ENCODE measurements at places on chromosomes 16 and 17.
A peak's percentile ranks its signal among the peaks of the same experiment; 100 is the strongest.

DNA sequence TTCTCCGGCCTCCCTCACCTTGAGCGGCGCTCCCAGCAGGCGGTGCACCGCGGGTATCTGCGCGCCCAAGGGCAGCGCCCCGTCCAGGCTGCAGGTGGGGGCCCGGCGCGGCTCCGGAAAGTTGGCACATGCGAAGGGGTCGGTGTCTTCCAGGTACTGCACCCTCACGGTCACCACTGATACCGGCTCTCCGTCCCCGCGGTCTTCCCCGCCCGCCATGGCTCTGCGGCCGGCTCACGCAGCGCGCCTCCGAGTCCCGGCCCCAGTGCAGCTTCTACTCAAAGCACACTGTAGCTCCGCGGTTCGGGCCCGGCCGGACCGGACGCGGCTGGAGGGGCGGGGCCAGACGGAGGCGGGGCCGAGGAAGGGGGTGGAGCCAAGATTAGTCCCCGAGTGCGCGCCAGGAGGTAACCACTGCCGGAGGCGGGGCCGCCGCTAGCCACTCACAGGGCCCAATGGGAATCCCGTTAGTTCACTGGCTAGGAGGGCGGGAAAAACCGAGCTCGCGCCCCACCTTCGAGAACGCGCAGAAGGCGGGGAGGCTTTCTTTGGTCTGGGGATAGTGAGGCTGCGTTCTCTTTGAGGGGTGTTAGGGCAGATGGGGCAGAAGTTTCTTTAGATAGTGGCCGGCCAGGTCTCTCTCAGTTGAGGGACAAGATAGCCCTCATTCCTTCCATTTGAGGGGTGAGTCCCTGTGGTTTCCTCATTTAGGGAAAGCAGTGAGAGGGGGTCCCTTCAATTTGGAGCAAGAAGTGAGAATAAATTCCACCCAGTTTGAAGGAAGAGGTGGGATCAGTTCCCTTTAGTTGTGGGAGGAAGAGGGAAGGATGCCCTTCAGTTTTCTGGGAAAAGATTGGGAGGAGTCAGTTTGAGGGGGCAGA lies at the start of gene FHOD1:
FHOD1 (minus strand) TSS at position 290 of the 881 bp plus-strand sequence; CDS start at position 219, 71 bp downstream.
- peak; percentile 83 for DNase-seq

GRCh38 chr17:77526728-77527350 lies 386.1 kb downstream of the SEC14L1 start:
- DNase-seq: no peak

DNA sequence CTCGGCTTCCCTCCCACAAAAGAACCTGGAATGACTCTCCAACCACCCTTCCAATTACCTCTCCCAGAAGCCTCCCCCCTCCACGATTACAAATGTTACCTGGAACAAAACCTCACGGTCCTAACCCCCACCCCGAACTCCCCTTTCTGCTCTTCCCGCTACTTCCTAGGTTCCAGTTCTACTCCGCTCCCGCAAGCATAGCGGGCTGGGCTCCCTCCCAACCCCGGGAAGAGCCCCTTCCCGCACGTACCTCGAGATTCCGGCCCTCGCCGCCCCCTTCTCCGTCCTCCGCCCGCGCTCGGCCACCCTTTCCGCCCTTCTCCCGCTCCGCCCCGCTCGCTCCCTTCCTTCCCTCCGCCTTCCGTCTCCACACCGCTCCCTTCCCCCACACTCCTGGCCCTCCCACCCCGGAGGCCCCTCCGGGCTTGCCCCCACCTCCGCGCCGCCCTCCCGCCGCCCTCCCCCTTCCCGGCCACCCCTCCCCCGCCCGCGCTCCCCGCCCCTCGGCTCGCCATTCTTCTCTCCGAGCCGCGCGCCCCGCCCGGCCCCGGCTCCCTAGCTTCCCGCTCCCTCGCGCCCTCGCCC lies 457 bp downstream of the CHTF8 start:
- DNase-seq: no peak

GRCh38 chr17:67479148-67479547 lies 102.1 kb downstream of the PITPNC1 start:
- no peak for DNase-seq

DNA sequence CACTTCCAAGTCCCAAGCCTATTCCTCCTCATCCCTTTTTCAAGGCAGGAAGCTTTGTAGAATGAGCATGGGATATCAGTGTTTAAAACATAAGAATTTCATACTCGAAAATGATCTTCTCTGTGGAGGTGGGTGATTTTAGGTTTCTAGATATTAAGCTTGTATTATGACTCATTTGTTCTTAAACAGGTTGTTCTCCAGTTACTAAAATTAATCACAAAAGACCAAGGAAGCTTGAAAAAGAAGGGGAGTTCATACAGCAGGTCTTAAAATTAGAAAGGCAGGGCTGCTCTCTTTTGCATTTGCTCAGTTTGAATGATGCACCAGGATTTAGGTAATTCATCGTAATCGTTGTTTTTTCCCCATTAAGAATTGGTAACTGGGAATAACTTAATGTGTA lies 208.7 kb downstream of the PRKCA start:
- no peak for DNase-seq

GRCh38 chr16:31135535-31136286 lies at the start of gene PRSS8:
Gene PRSS8 (minus strand): TSS chr16:31135727. CDS start chr16:31135498, 229 bp downstream.
- peak; percentile 48 for DNase-seq

DNA sequence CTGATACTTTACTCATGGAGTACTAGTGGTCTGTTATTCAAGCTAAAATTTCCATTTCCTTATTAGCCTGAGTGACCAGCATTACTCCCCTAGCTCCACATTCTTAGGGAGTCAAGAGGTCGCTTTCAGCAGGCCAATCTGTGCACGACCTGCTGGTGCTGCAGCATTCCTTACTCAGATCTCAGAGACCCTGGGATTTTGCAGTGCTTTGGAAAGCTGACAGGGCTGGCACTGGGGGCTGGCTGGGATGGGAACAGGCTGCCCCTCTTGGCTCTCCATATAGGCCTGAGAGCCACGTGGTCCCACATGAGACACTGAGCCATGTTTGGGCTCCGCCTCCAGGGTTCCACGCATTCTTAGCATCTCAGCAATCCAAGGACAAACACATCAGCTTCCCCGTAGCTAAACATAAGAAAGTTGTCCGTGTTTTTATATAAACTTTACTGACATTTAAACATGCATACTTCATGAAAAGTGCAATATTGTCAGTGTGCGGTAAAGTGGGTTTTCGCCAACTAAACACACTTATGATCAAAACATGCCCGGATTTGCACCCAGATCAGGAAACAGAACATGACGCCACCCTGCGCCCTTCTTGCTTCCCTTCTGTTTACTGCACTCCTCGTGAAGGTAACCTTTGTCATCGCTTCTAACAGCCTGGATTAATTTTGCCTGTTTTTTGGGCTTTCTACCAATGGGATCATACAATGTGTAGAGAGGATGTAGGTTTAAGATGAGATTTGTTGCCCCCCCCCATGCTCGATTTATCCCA lies 254.5 kb upstream of the CACNG5 start:
- no peak for DNase-seq

DNA sequence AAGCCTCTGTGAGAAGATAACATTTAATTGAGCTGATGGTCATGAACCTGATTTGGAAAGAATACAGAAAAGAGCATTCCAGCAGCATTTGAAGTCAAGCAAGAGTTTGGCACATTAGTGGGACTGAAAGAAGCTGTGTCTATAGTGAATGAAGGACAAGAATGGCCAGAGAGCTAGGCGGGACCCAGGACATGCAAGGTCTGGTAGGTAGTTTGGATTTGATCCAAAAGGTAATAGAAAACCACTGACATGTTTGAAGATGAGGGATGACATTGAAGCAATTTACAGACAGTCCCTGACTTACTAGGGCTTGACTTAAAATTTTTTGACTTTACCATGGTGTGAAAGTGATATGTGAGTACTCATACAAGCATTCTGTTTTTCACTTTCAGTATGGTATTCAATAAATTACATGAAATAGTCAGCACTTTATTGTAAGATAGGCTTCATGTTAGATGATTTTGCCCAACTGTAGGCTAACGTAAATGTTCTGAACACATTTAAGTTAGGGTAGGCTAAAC lies 7.6 kb downstream of the CYB5B start:
- no peak for DNase-seq

DNA sequence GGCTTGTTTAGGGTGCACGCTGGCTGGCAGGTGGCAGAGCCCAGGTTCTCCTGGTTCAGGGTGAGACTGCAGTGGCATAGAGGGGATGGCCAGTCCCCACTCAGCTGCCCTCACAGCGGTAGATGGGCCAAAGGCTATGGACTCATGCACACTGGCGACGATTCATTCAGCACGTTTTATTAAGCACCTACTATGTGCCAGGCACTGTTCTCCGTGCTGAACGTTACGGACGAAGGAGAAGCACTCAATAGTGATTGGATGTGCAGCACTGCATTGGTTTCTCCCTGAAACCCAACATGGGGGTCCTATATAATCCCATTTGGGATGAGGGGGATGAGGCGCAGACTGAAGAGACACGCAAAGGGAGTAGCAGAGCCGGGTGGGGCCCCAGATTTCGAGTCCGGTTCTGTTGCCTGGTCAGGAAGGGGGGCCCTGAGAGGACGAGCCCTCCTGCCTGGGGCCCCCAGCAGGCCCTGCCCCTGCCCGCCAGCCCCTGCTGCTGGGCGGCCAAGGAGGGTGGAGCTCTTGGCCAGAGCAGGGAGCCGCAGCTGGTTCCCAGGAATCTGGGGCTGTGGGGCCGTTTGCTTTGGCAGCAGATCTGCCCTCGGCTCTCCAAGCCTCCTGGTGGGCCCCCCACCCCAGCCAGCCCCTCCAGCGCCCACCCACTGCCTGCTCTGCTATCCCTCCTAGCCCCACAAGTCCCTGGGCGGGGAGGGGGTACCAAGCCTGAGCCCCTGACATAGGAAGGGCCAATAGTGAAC lies 8.8 kb downstream of the GLIS2 start:
- no peak for DNase-seq

DNA sequence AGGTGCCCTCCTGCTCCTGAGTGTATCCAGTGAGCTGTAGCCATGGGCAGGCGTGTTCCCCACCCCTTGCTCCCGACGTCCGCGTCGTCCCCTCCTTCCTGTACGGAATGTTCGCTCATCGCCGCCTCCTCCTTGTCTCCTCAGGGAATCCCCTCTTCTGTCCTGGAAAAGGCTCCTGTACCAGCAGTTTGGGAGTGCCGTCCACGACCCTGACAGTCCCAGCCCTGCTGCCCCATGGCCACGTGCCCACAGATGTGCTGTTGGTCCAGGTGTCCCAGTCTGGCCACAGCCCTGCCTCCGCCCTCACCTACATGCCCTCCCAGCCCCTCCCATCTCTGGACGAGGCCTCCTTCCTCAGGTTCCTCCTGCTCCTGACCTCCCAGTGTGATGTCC lies 30.2 kb downstream of the OR1D5 start:
- DNase-seq: no peak

GRCh38 chr17:2178798-2179501 lies 124.0 kb downstream of the HIC1 start:
- DNase-seq: no peak

- no peak for DNase-seq
Observed at GRCh38 chr16:79021991-79022630, 578.4 kb downstream of the MAF start.

GRCh38 chr16:88131256-88131655 lies 180.0 kb downstream of the BANP start:
- no peak for DNase-seq

DNA sequence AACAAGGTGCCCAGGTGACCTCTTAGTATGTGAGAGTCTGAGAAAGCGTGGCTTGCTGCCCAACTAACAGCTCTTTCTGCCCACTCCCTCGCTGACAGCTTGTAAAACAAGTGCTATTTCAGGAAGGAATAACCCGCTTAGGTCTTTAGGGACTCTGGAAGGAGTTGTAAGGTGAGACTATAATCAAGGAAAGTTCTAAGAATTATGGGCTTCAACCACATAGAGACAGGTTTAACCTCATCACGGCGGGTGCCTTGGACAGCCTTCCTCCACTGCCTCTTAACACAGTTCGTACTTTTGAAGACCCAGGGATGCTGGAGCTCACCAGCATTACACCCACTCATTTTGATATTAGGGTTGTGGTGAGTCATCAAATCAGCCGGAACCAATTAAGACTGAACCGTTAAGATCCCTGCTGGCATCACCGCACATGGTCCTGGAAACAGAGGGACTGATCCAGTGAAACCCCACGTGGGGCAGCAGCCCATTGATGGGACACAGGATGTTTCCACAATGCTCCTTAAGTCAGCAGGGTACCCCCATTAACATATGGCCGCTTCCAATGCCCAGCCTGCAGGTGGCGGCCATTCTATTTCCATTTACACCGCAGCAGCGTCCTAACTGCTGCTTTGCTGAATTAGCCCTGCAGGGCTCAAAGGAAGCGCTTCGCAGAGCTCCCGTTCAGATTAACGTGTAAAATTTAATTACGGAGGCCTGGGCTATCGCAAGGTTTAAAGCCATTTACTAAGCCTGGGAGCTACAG lies 176.6 kb upstream of the SDK2 start:
- no peak for DNase-seq

DNA sequence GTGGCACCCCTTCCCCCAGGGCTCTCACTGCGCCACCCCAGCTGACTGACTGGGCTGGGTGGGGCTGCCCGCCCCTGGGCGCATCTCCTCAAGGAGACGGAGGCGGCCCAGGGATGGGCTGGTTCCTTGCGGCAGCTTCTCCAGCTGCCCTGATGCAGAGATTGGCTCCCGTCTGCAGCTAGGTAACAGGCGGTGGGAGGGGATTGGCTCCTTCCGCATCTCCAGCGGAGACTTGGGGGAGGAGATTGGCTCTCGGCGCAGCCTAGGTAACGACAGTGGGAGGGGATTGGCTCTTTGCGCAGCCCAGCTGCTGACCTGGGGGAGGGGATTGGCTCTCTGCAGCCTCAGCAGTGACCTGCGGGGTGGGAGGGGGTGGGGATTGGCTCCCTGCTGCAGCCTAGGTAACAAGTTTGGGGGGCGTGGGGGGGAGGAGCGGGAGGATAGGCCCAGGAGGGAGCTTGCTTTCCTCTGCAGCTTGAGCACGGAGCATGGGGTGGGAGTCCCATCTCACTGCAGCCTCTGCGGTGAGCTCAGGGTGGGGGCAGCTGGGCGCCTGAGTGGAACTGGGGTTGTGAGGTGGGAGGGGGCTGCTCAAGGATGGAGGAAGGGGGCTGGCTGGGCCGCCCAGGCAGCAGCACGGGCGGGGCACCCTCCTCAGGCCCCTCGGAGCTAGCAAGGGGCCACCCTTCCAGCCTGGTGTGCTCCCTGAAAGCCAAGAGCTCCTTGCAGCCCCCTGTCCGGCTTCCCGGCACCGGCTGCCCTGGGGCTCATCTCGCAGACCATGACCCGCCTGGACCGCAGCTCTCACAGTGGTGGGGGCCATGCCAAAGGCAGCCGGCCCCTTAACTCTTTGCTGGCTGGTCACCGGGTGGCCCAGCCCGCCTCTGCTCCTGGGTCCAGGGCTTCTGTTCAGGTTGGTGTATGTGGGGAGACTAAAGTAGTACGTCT lies 6.4 kb downstream of the NFE2L1 start:
- no peak for DNase-seq

GRCh38 chr16:1126044-1126443 lies 26.9 kb upstream of the CACNA1H start:
- DNase-seq: no peak

GRCh38 chr17:43587647-43588046 lies 41.5 kb upstream of the ETV4 start:
- DNase-seq: no peak
